Panc1 (cell line): ENCODE measurements at places on chromosomes 16 and 17. TPM values are rescaled to one million over a fixed set of nuclear protein-coding genes. Genes with fewer than 3 reads are reported as not detected.

DNA sequence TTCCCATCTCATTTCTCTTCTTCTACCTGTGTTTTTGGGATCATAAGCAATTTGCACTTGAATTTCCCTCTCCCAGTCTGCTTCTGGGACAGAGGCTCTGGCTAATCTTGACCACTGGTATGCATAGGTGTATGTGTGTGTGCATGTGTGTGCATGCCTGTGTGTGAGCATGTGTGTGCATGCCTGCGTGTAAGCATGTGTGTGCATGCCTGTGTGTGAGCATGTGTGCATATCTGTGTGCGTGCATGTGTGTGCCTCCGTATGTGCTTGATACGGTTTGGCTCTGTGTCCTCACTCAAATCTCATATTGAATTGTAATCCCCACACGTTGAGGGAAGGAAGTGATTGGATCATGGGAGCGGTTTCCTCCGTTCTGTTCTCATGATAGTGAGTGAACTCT is 77.7 kb downstream of the HAPSTR1 start:
- DNase-seq, result no peak

DNA sequence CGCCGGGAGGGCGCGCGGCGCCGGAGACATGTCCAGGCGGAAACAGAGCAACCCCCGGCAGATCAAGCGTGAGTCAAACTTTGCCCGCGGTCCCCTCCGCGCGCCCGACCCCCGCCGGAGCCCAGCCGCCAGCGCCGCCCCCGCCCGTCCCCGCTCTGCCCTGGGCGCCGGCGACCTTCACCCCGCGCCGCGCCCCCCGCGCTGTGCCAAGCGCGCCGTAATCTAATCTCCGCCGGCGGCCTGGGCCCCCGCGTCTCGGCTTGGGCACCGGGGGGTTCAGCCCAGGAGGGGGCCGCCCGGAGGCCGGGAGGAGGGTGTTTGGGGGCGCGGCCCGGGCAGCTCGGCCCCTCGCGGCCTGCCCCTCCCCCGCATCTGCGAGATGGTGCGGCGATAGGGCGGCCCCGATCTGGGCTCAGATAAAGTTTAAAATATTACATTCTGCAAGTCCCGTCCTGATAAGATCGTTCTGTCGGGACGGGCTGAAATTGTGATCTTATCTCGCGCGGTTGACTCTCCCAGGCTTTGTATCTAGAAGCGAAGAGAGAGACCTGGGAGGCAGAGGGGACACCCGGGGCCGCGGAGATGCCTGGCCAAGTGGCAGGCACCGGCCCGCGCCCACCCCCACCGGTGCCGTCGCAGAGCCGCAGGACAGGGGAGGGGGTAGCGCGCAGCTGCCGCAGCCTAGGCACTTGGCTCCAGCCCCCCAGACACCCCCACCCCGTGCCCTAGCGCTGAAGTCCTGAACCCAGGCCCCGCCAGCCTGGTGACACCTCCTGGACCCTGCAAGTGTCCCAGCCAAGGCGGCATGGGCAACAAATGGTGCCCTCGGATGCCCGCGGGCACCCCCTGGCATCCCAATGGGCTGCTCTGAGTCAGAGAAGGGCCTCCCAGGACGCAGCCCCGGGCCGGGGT is 787 bp downstream of the ZFPM1 start:
- DNase-seq, result no peak

GRCh38 chr17:80204626-80205468 is 15.3 kb downstream of the SGSH start:
- no peak for DNase-seq

- DNase-seq, result no peak
These were observed 12.9 kb downstream of the TRPV2 start for GRCh38 chr17:16428098-16428882.

- no peak for DNase-seq
These were observed 228.0 kb downstream of the FOXL1 start for GRCh38 chr16:86806181-86806837.

DNA sequence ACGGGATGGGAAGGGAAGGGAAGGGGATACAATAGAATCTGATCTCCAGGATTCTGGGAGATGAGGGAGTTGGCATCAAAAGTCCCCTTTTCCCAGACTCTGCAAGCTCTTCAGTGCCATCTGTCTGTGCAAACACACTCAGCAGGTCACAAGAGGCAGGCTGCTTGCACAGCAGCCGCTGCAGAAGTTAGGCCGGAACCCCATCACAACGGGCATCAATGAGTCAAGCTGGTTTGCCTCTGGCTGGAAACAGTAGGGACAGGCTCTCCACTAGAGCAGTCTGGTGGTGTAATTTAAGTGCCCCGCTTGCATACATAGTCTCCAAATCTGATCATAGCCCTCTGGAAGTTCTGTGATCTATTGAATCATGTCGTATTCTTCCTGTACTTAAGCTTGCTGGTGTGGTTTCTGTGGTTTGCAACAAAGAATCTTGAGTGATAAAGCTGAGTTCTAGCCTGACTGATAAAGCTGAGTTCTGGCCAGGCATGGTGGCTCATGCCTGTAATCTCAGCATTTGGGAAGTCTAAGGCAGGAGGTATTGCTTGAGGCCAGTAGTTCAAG is 33.7 kb upstream of the KDM8 start:
- DNase-seq, result no peak

DNA sequence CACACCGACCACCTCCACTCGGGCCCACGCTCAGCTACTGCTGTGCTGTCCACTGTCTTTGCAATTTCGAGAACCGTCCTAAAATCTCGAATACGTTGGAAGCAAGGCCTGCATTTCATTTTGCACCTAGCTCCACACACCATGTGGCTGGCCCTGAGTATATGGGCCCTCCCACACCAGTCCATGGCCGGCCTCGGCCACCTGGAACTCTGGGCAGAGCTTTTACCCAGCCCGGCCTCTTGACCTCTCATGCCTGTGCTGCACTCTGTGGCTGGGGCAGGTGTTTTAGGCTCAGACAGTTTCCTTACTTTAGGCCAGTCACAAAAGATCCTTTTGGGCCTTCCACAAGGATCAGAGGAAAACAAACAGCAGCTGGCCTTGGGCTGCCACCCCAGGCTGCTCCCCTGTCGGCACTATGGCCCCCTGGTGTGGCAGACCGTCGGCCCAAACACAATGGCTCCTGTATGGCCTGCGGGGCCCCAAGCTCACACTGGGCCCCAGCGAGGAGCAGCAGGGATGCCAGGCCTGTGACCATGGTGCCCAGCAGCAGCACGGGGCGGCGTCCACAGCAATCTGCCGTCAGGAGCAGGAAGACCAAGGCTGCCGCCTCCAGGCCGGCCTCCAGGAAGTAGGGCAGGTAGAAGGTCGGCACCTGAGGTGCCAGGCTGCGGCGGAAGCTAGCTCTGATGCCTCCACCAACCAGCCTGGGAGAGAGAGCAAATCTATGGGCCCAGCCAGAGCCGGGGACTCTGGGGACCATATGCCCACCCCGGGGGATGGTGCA is 2.5 kb downstream of the SLC22A31 start:
- no peak for DNase-seq

DNA sequence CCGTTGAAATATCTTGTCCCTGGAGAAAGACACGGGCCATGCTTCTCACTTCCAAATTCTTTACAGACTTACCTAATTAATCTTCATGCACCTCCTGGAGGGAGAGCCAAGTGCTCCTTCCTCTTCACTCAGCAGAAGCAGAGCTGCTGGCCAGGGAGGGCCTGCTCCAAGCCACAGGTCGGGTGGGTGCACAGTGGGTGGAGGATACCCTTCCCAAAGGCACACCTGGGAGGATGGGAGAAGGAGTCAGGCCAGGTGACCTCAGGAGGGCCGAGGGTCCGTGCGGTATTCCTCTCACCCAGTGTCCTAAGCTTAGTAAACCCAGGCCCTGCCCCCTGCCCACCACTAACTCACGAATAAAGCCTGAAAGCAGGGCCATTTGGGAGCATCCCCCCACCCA is 171.3 kb upstream of the RPL38 start:
- no peak for DNase-seq

DNA sequence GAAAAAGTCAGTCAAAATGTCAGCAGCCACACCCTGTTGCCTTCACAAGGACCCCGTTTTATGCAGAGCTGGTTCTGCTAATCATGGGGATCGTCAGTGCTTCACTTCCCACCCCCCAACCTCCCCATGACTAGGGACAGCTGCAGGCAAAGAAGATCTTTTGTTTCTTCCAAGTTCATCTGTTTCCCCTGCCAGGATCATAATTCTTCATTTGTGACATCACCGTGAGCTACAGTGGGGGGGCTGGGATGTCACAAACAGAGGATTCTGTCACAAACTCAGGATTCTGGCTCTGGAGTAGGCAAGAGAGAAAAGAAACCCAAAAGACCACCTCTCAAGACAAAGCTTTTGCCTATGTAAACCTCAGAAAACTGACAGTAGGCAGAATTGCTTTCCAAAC is 24.7 kb downstream of the DNAJC7 start:
- DNase-seq, result no peak

- no peak for DNase-seq
These were observed 12.0 kb downstream of the PGS1 start for GRCh38 chr17:78390241-78391050.

DNA sequence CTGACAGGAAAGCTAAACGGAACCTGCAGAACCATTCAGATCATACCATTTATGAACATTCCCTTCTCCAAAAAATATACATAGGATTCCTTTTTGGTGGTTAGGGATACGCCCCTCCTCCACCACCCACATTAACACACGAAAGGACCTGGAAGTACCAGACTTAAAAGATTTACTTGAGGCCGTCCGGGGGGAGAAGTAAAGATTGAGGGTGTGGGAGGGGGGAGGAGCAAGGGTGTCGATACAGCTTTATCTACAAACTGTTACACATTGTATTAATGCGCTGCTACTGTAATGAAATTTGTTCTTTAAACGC is 537 bp downstream of the PALB2 start:
- DNase-seq, result no peak

GRCh38 chr17:51180486-51180885 is 14.3 kb downstream of the NME2 start:
- no peak for DNase-seq

DNA sequence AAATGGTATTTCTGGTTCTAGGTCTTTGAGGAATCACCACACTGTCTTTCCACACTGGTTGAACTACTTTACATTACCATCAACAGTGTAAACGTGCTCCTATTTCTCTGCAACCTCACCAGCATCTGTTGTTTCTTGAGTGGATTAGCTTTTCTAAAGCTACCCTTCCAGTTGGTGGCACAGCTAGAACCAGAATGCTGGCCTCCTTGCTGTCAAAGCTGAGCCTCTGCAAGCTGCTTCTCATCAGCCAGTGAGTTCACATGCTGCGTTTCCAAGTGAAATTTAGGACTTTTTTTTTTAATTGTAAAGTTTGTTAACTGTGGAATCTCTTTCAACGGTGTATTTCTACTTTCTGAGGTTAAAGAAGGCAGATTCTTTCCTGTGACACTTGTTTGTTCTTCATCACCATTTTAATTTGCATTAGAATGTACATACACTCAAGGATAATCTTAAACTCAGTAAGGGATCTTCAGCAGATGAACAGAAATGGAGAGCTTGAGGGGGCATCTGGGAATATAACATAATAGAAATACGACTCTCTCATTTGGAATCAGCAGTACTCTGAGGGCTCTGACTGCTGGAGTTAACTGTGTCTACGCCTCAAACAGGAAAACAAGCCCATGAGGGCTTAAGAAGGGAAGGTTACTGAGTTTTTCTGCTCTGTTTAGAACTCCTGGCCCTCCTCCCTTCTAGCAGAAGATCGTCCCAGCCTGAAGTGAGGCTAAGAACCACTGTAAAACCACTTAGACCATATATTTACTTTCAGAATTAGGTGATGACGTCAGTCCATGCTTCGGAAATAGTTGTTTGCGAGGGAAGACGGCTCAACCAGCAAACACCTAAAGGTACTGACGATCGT is 148.4 kb upstream of the FAM20A start:
- no peak for DNase-seq

DNA sequence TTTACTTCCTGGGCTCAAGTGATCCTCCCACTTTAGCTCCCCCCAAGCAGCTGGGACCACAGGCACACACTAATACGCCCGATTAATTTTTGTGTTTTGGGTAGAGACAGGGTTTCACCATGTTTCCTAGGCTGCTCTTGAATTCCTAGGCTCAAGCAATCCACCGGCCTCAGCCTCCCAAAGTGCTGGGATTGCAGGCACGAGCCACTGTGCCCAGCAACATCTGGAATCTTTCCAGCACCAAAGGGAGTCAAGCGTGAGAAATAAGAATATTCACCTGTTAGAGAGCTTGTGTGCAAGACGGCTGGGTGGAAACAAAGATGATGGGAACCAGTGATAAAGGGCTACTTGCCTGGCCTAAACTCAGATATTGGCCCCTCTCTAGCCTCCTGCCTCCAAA is 14.2 kb upstream of the ALOX12B start:
- DNase-seq, result no peak

- DNase-seq, result no peak
These were observed 13.7 kb downstream of the RARA start for GRCh38 chr17:40322358-40323315.

DNA sequence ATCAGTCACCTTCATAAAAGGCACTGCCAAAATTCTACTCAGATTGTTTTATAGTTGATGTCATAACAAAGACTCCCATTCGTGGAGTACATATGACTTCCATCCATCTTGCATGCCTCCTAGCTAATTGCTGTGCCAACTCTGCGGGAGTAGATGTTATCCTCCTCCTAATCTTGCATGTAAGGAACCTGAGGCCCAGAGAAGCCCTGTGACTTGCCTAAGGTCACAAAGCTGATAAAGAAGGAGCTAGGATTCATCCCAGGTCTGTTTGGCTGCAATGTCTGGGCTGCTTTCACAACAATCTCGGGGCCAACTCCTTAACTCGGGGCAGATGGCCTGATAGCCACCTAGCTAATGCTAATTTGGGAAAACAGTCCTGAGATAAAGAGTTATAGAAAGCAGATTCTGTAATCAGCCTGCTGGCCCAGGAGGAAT is 87.3 kb downstream of the YPEL2 start:
- DNase-seq, result no peak

- peak; percentile 38 for DNase-seq
These were observed 65.9 kb downstream of the EMP2 start for GRCh38 chr16:10514369-10515055.

GRCh38 chr17:45935710-45936509 is 41.6 kb downstream of the MAPT start:
- DNase-seq, result no peak

- no peak for DNase-seq
These were observed 8.4 kb downstream of the FOXN1 start for GRCh38 chr17:28514561-28515002.

Gene SLFN13
- 56.5 TPM for total RNA-seq

Gene PYY
- not detected for total RNA-seq

Gene GUCY2D
- total RNA-seq, result not detected

Gene MEAK7
- 17.2 TPM for total RNA-seq

Gene EVPL
- total RNA-seq, result 36.4 TPM

Gene PRRT2
- total RNA-seq, result 9.7 TPM

Gene DLX4
- 11.2 TPM for total RNA-seq

Gene ST6GALNAC1
- 0.15 TPM for total RNA-seq

Gene DHX40
- total RNA-seq, result 16.2 TPM

Gene RASL10B
- total RNA-seq, result 4.3 TPM

Gene KRTAP4-9
- total RNA-seq, result not detected

Gene IRX6
- not detected for total RNA-seq

Gene TPSB2
- total RNA-seq, result 0.57 TPM

Gene CFAP97D1
- not detected for total RNA-seq

Gene ANKRD40CL
- total RNA-seq, result not detected

Gene CMTM3
- total RNA-seq, result 45.8 TPM
